ENCODE measurements at places on chromosomes 11 and 22.

DNA sequence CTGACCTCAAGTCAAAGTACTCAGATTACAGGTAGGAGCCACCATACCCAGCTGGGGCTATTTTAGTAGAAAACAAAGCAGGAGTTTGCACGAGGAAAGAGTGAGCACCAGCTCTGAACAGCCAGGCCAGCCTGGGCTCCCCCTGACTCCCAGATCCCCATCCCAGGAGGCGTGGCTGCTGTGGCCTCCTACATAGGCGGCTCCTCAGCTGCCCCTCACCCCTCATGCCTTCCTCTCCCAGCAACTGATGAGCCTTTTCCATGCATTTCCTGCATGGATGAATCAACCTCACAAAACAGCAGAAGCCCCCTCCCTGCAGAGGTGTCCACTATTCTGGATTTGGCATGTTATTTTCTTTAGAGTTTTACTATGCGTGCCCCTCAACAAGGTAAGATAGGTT is 10.5 kb upstream of the FLRT1 start:
- no peak for DNase-seq

DNA sequence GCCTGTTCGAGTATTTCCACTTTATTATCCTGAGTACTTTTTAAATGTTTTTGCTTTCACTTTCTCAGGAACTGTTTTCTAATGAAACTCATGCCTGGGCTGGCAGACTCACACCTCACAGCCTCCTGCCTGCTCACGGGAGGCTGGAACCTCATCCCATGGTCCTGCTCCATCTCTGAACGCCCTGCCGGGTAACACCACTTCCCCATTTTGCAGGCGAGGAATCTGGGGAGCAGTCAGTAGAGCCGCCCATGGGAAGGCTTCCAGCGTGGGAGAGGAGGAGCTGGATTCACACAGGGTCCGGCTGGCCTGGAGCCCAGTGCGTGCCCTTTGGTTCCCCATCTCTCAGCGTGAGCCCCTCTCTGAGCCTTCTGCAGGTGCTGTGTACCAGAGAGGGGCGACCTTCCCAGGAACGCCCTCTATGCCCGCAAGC is 53.6 kb downstream of the SCUBE1 start:
- DNase-seq: no peak

DNA sequence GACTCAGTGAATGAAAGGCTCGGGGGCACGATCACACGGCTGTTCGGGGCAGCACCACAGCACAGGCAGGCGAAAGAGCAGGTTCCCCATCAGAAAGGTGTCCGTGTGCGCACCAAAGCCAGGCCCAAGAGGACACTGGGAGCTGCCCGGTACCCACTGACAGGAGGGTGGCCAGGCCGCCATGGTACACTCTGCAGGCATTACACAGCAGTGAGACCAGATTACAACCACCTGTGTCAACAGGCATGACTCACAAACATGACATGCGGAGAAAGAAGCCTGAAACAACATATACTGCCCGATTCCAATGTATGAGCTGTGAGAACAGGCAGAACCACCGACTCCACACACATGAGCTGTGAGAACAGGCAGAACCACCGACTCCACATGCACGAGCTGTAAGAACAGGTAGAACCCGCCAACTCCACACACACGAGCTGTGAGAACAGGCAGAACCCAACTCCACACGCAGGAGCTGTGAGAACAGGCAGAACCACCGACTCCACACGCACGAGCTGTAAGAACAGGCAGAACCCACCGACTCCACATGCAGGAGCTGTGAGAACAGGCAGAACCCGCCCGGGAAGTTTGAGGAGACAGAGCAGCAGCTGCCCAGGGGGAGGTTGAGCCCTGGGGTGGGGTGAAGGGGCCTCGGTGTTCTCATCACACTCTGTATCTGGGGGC is 32.6 kb downstream of the KIAA0930 start:
- no peak for DNase-seq

DNA sequence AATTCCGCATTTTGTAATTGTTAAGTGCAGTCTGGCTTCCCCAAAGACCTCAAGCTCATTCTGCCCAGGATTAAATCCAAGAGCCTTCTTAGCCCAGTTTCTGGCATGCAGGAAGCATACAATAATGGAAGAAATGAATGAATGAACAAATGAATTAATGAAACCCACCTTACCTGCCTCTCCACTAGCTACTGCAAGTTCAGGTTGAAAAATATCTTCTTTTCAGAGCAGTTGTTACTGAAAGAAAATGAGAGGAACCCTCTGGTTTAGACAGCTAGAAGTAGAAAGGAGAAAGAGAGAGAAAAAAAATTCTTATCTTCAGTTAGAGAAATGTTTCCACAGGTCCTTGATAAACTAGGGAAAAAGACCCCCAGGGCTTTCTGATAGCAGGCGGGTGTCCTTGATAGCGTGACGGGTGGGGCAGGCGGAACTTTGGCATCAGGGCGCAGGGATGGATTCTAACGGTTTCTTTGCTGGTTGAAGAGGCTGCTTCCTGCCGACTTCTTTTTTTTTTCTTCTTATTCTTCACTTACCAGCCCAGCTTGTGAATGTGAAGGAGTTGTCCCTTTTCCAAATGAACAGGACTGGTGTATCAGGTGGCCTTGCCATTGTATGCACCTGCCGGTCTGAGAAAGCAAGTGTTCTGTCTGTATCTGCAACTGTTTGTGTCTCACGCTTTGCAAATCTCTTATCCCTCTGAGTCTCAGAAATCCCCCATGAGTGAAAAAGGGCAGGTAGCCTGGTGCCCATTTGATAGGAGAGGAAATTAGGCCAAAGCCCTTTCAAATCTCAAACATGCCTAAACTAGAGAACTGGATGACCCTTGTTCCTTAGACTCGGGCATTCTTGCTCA is 10.0 kb downstream of the LMO2 start:
- no peak for DNase-seq

- no peak for DNase-seq
Observed at GRCh38 chr11:22432291-22433093, 94.3 kb downstream of the SLC17A6 start.

- no peak for DNase-seq
Observed at GRCh38 chr11:71286701-71287643, 34.6 kb upstream of the SHANK2 start.

- DNase-seq: no peak
Observed at GRCh38 chr22:19120829-19121630, 1.2 kb downstream of the DGCR2 start.

GRCh38 chr11:75384438-75385080 is 14.8 kb upstream of the RPS3 start:
- peak; percentile 75 for DNase-seq

- no peak for DNase-seq
Observed at GRCh38 chr11:75505916-75506692, 19.6 kb downstream of the GDPD5 start.

DNA sequence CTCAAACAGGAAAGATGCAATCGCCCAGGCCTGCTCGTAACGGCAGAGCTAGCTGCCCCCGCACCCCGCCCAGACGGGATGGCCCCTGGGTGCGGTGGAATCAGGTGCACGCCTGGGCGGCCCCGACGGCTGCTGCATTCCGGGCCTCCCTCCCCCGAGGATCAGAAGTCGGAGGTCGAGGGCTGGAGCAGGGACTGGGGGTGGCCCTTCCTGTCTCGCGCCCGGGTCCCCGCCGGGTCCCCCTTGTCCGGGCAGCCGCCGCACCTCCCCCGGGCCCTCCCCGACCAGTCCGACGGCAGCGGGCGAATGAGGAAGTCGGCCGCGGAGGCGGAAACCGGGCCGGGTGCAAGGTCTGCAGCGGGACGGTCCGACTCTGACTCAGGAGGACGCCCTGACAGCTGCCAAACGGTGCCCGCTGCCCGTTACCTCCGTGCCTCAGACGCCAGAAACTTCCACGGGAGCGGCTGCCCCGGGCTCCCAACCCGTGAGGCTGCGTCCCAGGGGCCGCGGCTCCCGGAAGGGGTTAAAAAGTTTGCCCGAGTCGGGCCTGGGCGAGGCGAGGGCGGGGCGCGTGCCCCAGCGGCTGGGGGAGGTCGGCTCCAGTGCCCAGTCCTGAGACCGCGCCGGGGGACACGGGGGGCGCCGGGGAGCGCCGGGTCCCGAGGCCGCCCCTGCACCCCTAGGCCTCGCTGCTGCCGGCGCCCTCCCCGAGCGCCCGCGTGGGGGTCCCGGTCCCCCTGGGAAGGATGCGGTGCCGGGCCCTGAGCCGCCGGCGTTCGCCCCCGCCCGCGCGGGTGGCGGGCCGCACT is 663 bp downstream of the MYH9 start:
- DNase-seq: peak; percentile 59

DNA sequence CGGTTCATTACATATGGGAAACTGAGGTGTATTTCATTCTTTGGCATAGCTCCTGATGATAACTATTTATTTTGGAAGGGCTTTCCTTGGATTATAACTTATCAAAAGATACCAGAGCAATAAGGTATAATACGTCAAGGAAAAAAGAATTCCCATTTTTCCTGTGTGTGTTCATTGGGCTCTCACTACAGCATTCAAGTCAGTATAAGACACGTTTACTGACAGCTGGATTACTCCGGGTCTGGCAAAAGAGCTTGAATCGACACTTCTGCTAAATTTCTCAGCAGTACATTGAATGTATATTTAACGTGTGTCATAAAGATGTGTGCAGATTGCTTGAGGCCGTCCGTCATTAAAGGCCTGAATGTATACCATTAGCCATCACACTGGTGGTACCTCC is 163.4 kb downstream of the NCAM1 start:
- no peak for DNase-seq

GRCh38 chr11:80958987-80959386 is 1518.2 kb upstream of the TENM4 start:
- no peak for DNase-seq

- no peak for DNase-seq
Observed at GRCh38 chr11:12785901-12786300, 111.7 kb downstream of the TEAD1 start.

GRCh38 chr22:49466878-49467595 is 360.6 kb downstream of the BRD1 start:
- no peak for DNase-seq

- no peak for DNase-seq
Observed at GRCh38 chr11:20452585-20452984, 65.1 kb downstream of the PRMT3 start.

DNA sequence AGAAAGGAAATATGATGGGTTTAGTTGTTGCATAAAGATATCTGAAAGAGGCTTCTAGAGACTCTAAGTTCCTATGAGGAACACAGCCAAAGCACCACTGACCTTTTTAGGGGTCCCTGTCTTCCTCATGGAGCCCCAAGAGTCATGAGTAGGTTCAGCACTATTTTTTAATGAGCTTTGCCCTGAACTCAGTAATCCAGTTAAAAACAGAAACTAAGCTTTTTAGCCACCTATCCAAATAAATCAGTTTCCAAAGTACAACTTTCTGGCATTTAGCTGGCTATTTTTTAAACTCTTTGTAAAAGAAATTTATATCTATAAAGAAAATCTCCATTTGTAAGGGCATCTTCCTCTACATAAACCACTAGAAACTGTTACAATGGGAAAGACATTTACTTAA is 241.8 kb upstream of the UBASH3B start:
- DNase-seq: no peak

DNA sequence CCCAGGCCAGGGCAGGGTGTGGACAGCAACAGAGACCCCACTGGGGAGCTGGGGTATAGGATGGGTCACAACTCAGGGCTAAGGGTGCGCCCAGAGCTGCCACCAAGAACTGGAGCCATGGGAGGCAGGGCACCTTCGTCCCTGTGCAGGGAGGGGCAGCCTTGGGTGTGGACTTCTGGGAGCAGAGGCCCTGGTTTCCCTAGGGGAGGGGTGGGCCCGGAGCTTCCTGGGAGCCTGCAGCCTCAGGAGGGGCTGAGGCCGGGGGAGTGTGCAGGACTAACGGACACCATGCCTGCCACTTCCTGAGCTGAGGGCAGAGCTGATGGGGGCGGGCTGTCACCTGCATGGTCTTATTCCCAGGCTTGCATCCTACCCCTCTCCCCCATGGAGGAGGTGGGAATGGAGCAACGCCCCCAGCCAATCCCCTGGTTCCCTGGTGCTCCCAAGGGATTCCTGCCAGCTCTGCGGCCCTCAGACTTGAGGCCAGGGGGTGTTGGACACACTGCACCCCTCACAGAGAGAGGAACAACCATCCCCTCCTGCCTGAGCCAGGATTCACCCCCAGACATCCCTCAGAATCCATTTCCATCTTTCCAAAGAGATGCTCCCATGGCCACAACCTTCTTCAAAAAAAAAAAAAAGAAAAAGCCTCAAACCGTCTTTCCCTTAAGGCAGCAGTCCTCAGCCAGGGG is 225.7 kb downstream of the CTTN start:
- no peak for DNase-seq

- no peak for DNase-seq
Observed at GRCh38 chr11:77981346-77981947, 13.0 kb downstream of the INTS4 start.

DNA sequence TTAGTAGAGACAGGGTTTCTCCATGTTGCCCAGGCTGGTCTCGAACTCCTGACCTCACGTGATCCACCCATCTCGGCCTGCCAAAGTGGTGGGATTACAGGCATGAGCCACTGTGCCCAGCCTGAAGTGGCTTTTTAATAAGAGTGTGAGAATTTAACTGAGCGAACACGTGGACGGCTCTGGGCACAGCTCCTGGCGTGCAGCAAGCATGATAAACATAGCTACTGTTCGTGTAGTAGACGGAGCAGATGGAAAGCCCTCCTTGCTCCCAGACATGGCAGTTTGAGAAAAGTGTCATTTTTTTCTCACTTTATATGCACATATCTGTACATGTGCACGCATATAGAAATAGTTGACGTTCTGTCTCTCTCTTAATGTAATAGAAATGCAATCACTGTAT is 7.0 kb downstream of the EMID1 start:
- DNase-seq: no peak

DNA sequence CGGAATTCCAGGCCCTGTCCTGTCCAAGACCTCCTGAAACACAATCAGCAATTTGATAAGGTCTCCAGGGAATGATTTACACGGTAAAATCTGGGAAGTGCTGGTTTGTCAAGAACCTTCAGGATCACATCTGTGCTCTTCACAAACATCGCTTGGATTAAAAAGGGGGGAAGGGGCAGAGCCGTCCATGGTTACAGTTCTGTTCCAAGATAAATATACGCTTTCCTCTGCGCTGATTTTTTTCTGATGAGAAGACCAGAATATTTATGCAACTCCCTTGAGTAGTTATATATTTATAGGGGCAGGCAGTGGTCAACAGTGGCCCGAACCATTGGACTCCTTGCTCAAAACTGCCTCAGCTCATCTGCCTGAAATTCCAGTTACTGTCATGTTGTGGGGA is 9.2 kb upstream of the APOL5 start:
- no peak for DNase-seq

DNA sequence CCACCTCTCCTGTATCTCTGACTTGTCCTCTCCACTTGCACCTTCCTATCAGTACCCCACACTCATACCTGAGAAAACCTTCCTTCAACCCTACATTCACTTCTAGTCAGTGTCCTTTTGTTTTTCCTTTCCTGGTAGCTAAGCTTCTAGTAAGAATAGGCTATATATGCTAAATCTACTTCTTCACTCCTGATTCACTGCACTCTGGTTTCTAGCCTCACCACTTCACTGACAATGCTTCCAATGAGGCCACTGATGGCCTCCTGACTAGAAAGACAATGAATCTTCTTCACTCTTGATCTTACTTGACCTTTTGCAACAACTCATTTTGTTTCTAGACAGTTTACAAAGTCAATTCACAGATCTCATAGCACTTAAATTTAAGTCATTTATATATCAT is 52.0 kb downstream of the RELT start:
- DNase-seq: no peak

All from activated CD4-positive, alpha-beta T cell treated with anti-CD3 and anti-CD28 coated beads, Interleukin-2, amount 50 U/mL, for 16 hours (primary cell).